ENCODE measurements at places on chromosomes 1 and 21.
A peak's percentile ranks its signal among the peaks of the same experiment; 100 is the strongest.

DNA sequence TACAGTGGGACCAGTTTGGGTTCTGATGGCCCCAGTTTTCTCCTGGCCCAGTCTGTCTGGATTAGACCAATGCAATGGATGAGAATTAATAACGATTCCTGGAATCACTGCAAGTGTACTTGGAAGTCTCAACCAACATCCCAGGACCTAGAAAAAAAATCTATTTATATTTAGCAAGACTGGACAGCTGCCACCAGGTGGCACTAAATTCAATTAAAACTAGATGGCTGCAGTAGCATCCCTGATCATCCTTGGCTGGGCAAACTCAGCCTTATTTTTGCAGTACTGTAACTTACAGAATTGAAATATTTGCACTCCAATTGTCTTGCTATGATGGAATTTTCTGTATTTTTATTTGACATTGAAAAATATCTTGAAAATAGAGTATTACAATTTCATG lies 165.7 kb downstream of the NCAM2 start:
- DNase-seq, result peak; percentile 2

DNA sequence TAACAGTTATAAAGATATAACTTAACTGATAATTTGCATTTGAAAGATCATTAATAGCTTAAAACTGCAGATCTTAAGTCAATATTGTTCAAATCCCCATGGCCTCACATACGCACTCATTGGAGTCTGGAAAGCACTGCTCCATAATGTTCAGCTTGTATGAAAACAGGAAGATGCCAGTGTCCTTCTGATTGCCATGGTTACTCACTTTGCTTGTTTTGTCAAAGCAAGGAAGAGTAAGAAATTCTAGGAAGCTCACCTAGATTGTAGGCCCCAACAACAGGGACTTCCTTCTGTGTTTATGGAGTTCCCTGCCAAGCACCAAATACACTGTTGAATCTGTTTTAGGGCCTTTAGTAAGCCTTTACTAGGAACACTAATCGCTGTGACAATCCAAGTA lies 10.9 kb downstream of the GAS5 start:
- no peak for DNase-seq

GRCh38 chr21:45110873-45111624 lies 36.7 kb downstream of the ADARB1 start:
- DNase-seq, result no peak

DNA sequence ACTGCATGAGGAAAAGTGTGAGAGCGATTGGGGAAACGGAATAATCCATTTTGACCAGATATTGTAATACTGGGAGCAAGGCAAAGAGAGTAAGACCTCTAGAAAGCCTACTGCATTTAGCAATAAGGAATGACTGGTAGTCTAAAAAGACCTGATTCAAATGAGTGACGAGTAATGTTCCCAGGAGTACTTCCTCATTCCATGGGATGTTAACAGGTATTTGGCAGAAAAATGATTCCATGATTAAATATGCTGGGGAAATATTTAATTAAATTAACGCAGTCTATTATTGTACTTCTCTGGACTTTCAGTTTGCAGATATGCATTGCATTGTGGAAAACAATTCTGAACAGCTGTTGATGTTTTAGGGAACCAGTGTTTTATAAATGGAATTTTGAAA lies 105.5 kb downstream of the RPE65 start:
- no peak for DNase-seq

DNA sequence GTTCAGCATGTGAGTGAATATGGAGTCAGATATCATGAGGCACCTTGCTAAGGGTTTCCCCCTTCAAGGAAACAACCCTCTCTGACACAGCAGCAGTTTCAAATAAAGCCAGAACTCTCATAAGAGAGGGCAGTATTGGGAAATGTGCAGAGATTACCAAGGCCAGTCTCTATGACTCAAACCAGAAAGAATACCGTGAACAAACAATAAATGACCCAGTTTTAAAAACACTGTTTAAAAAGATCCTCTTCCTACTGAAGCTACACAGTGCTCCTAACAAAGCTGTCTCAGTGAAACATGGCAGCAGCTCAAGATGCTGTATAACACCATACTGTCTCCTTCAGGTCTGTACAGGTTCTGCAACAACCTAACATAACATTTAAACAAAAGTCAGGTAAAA lies 102.6 kb downstream of the KIAA0319L start:
- no peak for DNase-seq

GRCh38 chr1:110519125-110519810 lies at the start of gene KCNA10:
Gene KCNA10 (minus strand): TSS chr1:110519175. CDS start chr1:110518787, 388 bp downstream.
- DNase-seq, result no peak

GRCh38 chr21:41808094-41808493 lies 41.2 kb upstream of the RIPK4 start:
- no peak for DNase-seq

DNA sequence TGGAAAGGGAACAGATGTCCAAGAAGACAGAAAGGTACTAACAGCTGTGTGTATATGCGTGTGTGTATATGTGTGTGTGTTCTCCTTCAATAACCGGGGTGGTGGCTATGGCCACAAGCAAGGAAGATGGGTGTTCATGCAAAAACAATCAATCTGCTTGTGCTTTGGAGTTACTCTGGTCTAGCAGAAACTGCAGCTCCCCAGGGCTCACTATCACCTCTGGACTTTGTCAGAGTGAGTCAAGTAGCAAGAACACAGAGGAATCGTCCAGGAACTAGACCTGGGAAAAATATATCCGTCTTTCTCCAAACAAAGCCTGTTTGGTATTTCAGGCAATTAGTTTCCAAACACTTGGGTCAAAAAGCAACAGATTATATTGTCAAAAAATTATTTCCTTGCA lies 68.6 kb downstream of the GNG12 start:
- DNase-seq, result no peak

DNA sequence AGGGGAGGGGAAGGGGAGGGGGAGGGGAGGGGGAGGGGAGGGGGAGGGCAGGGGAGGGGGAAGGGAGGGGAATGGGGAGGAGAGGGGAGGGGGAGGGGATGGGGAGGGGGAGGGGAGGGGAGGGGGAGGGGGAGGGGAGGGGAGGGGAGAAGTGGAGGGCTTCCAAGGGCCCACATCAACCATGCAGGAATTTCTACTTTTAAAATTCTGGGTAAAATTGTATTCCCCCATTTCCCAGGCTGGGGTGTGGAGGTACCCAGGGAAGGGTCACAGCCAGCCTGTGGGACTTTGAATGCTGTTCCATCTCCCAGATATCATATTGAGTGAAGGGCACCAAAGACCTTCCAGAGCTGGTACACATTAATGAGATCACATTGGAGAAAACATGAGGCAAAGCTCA lies 126.9 kb upstream of the ETS2 start:
- DNase-seq, result no peak

DNA sequence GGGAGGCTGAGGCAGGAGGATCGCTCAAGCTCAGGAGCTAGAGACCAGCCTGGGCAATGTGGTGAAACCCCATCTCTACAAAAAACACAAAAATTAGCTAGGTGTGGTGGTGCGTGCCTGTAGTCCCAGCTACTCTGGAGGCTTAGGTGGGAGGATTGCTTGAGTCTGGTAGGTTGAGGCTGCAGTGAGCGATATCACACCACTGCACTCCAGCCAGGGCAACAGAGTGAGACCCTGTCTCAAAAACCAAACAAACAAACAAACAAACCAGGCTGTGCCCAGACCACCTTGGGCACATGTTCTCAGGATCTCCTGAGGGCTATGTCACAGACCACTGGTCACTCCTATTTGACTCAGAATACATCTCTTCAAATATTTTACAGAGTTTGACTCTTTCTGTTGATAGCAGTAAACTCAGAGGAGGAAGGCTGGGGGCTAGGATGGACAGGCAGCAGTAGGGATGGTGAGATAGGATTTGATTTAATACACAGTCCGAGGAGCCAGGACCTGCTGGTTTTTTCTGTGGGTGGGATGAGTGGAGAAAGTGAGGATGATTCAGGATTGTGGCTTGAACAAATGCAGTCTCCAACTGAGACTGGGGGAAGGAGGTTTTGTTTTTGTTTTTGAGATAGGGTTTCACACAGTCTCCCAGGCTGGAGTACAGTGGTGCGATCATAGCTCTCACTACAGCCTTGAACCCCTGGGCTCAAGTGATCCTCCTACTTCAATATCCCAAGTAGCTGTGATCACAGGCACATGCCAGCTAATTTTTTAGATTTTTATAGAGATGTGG lies 46.5 kb downstream of the OLFML3 start:
- DNase-seq, result no peak

GRCh38 chr1:58783090-58783992 lies 506 bp downstream of the JUN start:
- no peak for DNase-seq

DNA sequence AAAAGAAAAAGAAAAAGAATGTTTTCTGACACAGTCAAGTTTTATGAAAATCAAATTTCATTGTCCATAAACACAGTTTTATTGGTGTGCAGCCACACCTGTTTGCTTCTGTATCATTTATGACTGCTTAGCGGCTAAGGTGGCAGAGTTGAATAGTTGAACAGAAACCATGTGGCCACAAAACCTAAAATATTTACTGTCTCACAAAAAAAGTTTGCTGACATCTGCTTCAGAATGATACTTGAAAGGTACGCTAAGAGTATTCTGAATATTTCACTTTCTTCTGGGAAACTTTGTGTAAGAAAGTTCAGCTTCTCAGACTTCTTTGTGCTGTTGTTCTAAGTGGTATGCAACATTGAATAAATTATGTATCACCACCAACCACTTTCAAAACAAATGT lies 6.2 kb downstream of the KCNK1 start:
- DNase-seq, result no peak

DNA sequence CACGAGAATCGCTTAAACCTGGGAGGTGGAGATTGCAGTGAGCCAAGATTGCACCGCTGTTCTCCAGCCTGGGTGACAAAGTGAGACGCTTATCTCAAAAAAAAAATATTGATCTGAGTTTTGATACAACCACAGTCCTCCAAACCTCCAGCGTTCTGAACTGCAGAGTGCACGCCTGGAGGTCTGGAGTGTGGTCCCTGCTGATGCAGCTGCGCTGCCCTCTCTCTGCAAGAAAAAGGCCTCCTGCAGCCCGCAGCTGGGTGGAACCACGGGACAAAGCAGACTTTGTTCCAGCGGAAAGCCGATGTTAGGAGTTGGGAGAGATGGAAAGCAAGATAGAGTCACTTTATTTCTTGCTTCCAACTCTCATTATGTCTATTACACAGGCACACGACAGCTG lies 144.9 kb upstream of the SOD1 start:
- no peak for DNase-seq

GRCh38 chr1:32893198-32894018 lies 7.1 kb downstream of the HPCA start:
- no peak for DNase-seq

GRCh38 chr1:85847356-85847755 lies 139.1 kb upstream of the ZNHIT6 start:
- DNase-seq, result no peak

- no peak for DNase-seq
Measured at GRCh38 chr1:54486907-54487306, 61.1 kb upstream of the ACOT11 start.

GRCh38 chr1:23865543-23865930 lies 2.6 kb downstream of the FUCA1 start:
- DNase-seq, result no peak

- DNase-seq, result no peak
Measured at GRCh38 chr1:187415065-187415464, 586.3 kb downstream of the PLA2G4A start.

GRCh38 chr1:10415211-10415930 lies 14.9 kb upstream of the CENPS start:
- DNase-seq, result no peak

GRCh38 chr1:176220100-176220689 lies 13.1 kb upstream of the COP1 start:
- no peak for DNase-seq

- no peak for DNase-seq
Measured at GRCh38 chr1:85358702-85359438, 82.4 kb upstream of the BCL10 start.

DNA sequence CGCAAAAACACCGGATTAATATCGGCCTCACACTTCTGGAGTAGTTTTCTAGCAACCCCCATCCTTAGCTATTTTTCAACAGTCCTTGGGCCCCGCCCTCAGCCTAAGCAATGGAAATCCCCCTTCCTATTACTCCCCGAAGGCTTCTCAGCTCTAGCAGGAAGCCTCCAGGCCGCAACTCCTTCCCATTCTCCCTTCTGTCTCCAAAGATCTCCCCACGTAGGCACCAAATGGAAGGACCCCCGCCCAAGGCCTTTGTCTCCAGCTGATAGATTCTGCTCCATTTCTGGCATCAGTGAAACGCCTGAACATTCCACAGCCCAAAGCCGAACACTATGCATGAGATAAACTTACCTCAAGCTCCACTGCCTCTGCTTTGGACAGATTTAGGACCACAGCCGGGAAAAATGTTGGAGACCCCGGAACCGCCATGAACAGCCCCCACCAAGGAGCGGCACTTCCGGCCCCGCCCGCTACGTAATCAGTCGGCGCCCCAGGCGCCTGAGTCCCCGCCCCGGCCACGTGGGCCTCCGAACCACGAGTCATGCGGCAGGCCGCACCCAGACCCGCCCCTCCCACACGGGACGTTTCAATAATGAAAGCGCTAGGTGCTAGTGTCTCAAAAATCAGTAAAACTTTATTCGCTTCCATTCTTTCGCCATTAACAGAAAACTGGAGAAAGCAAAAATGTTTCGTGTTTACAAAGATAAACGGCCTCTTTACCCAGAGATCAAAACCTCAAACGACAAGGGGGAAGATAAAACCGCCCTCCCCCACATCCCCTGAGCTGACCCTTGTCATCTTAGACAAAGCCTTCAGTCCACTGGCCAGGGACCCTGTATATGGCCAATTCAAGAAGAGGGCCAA lies at the start of gene NRAS:
Gene NRAS (minus strand): TSS at position 468 of the 867 bp plus-strand sequence. CDS start 611 bp downstream, outside the sequence.
- DNase-seq, result peak; percentile 71

DNA sequence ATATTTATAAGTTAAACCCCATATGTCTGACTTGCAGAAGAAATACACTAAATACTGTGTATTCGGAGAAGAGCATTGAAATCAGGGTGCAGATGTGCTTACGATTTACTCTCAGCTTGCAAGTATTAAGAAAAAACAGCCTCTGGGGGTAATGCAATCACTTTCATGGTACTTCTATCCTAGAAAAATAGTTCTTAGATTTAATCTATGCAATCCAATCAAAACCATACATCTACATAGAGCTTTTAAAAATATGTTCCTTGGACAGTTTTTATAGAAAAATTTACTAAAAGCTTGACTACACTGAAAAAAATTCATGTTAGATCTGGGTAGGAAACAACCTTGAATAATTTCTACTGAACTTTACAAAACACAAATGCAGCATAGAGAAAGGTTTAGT lies 890.3 kb upstream of the ADGRL2 start:
- DNase-seq, result no peak

GRCh38 chr1:41249319-41249718 lies 7.2 kb upstream of the SCMH1 start:
- no peak for DNase-seq

GRCh38 chr1:94279038-94279437 lies 41.7 kb upstream of the ARHGAP29 start:
- DNase-seq, result no peak

GRCh38 chr1:64302971-64303370 lies 99.5 kb downstream of the UBE2U start:
- no peak for DNase-seq

GRCh38 chr21:45873418-45873817 lies 108.2 kb upstream of the COL6A1 start:
- DNase-seq, result no peak

DNA sequence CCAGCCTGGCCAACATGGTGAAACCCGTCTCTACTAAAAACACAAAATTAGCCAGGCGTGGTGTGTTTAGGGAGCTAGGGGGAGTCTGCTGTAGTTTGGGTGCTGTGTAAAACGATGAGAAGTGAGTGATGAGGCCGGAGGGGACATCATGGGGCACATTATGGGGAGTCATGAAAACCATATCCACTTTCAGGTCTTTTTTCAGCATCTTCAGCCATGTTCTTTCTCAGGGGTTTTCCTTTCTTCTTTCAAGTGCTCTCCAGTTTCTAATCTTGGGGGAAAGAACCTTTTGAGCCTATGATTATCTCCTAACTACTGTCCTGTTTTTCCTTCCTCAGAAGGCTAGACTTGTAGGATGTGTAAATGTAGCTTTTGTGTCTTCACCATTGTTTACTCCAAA lies 14.4 kb downstream of the KDM4A start:
- DNase-seq, result no peak
